ENCODE measurements at places on chromosomes 6 and 20. TPM values are rescaled to one million over a fixed set of nuclear protein-coding genes. Genes with fewer than 3 reads are reported as not detected.

DNA sequence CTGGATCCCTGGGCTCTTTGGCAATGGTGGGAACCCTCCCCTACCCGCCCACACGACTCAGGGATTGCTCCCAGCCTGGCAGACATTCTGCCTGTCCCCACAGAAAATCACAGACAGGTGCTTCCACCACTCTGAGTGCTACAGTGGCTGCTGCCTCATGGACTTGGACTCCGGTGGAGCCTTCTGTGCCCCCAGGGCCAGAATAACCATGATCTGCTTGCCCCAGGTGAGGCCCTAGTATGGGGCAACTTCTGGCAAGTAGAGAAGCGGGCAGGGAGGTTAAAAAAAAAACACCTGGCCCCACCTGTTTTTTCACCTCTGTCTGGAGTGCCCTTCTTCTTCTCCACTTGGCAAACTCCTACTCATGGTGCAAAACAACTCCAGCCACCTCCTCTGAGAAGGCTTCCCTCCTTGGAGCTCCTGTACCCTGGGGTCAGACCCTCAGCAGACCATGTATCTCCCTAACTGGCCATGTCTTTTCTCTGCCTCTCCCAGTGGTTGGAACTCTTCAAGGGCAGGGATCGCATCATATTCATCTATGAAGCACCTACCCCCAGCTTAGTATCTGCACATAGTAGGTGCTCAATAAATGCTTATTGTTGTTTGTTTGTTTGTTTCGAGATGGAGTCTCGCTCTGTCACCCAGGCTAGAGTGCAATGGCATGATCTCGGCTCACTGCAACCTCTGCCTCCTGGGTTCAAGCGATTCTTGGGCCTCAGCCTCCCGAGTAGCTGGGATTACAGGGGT is 1.1 kb downstream of the CLPSL2 start:
- H3K4me1 ChIP-seq, result no peaks in the 10 kb centered on the region
- DNase-seq, result no peak
- H3K36me3 ChIP-seq, result no peaks in the 10 kb centered on the region
- H3K27me3 ChIP-seq, result peaks cover 48% of the 10 kb centered on the region
- no peak overlapping the region for H3K27ac ChIP-seq
- no peak overlapping the region for H3K4me3 ChIP-seq

GRCh38 chr6:157219201-157220200 is 103.8 kb downstream of the TMEM242 start:
- H3K4me3 ChIP-seq, result no peak overlapping the region
- no peaks in the 10 kb centered on the region for H3K27me3 ChIP-seq
- H3K27ac ChIP-seq, result no peak overlapping the region
- H3K4me1 ChIP-seq, result peaks cover 8% of the 10 kb centered on the region
- H3K36me3 ChIP-seq, result no peaks in the 10 kb centered on the region
- peak; percentile 63 for DNase-seq

Gene ARG1
- not detected for total RNA-seq

DNA sequence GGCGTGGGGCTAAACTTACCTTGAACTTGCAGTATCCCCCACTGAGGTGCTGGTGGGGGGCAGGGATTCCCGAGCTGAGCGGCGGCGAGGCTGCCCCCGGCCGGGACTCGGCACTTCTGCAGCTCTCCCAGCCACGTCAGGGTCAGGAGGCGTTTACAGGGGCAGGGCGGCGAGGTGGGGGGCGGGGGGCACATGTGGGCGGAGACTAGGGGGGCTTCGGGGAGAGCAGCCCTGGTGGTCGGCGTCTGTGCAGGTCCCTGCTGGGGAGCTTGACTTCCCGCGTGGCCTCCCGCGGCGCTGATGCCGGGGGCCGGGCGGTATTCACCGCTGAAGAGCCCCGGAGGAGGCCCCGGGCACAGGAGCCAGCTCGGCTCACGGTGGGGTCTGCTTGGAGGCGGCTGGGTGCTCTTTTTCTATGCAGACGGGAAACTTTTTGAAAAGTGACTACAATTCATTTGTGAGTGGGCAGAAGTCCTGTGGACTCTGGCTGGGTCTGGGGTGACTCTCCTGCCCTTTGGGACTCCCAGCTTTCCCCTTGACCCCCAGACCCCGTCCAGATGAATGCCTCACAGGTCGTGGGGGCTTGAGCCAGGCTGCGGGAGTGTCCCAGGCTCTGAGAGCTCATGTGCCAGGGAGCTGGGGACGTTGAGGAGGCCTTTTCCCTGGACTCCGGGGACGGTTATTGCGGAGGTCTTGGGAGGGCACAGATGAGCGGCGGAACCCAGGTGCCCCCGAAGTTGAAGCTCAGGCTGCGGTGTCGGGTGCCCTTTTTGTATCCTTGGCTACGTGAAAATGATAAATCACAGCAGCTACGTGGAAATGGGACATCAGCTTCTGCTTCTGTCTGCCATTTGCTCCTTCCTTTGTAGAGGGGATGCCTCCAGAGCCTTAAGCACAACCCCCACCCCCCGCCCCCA is 75.9 kb upstream of the GATA5 start:
- H3K4me3 ChIP-seq, result no peak overlapping the region
- H3K4me1 ChIP-seq, result no peaks in the 10 kb centered on the region
- no peak overlapping the region for H3K27ac ChIP-seq

DNA sequence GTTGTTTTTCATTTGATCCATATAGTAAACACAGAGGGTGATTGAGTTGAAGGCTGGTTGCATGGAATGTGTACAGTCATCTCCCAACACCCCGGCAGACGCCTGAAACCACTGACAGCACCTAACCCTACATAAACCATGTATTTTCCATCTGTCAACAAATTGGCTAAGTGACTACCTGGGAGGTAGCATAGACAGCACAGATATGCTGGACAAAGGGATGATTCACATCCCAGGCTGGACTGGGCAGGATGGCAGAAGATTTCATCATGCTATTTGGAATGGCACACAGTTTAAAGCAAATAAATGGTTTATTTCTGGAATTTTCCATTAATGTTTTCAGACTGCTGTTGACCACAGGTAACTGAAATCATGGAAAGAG is 4.4 kb upstream of the VIP start:
- no peaks in the 10 kb centered on the region for H3K27me3 ChIP-seq
- no peak overlapping the region for H3K27ac ChIP-seq
- H3K4me3 ChIP-seq, result no peak overlapping the region
- H3K4me1 ChIP-seq, result no peaks in the 10 kb centered on the region
- peak; percentile 59 for DNase-seq

Gene GPX6
- not detected for total RNA-seq

DNA sequence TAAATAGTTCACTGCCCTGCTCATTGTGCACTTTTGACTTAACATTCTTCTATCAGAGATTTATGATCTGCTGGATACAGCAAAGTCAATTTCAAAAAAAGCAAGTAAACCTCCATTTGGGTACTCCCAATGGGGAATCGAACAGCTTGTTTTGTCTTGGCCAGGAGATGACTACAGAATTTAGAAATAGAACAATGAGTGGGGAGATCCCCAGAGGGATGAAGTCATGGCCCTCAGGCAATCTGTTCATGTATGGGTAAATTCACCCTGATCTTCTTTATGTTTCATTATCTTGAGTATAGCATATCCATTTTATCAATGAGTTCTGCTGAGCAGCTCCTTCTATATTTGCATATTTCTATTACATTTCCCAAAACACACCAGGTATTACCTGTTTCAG is 1681.9 kb downstream of the HACE1 start:
- no peaks in the 10 kb centered on the region for H3K4me1 ChIP-seq
- no peak overlapping the region for H3K27ac ChIP-seq
- no peak for DNase-seq
- no peaks in the 10 kb centered on the region for H3K27me3 ChIP-seq
- H3K4me3 ChIP-seq, result no peak overlapping the region
- no peaks in the 10 kb centered on the region for H3K36me3 ChIP-seq

Gene MICA
- total RNA-seq, result 52.2 TPM

DNA sequence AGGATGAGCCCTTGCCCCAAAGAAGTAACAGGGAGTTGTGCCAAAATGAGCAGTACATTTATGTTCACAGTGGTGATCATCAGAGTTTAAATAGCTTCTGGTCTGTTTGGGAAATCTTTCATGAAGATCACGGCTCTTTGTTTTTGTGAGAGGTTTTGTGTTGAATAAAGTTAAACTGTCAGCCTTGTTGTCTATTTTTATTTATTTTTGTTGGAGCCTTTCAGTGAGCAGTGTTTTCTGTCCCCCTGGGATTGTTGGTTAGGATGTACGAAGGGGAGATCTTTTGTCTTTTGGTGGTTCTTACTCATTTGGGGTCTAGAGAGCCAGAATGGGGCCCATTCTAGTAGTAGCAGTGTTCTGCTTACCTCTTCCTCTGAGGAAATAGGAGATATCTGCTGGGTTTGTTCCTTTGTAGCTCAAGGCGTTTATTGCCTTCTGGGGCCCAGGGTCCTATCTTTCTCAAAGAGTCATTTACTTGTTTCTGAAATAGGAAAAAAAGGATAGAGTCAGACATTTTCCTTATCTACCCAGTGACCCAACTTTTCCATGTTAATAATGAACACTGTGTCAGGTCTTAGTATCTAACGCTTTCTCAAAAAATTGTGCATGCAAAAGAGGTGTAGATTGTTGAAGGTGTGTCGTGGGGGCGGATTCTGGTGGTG is 157.4 kb downstream of the JARID2 start:
- no peak for DNase-seq
- H3K27me3 ChIP-seq, result no peaks in the 10 kb centered on the region
- peaks cover 13% of the 10 kb centered on the region for H3K4me1 ChIP-seq
- H3K27ac ChIP-seq, result no peak overlapping the region
- H3K4me3 ChIP-seq, result no peak overlapping the region
- no peaks in the 10 kb centered on the region for H3K36me3 ChIP-seq

DNA sequence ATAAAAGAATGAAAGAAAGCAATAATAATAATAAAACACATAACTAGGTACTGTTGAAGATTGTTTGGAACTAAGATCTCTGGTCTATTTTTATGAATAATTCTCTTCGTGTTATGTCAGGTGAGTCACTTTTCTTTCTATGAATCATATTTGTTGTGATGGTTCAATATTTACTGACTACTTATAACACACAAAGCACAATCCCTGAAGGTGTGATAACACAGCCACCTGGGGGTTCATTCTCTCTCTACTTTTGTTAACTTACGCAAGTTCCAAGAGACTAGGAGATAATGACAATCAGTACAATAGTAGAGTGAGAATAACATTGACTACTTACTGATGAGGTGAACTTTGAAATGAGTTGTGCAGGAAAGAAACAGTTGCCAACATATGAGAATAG is 149.9 kb downstream of the IBTK start:
- no peaks in the 10 kb centered on the region for H3K36me3 ChIP-seq
- H3K27me3 ChIP-seq, result no peaks in the 10 kb centered on the region
- no peak for DNase-seq
- H3K4me3 ChIP-seq, result no peak overlapping the region
- H3K4me1 ChIP-seq, result no peaks in the 10 kb centered on the region

- no peaks in the 10 kb centered on the region for H3K36me3 ChIP-seq
- H3K4me3 ChIP-seq, result no peak overlapping the region
- peaks cover 24% of the 10 kb centered on the region for H3K4me1 ChIP-seq
Measured at GRCh38 chr6:11614534-11615213, 77.1 kb downstream of the TMEM170B start.

- no peak overlapping the region for H3K4me3 ChIP-seq
- H3K36me3 ChIP-seq, result no peaks in the 10 kb centered on the region
- no peak overlapping the region for H3K27ac ChIP-seq
Measured at GRCh38 chr6:76472858-76473257, 400.4 kb upstream of the IMPG1 start.

Gene SAMD3
- 3.1 TPM for total RNA-seq

Gene LZTS3
- 1.4 TPM for total RNA-seq

GRCh38 chr6:160464744-160465143 is 116.6 kb downstream of the SLC22A3 start:
- peaks cover 5% of the 10 kb centered on the region for H3K4me1 ChIP-seq
- H3K4me3 ChIP-seq, result no peak overlapping the region
- no peaks in the 10 kb centered on the region for H3K36me3 ChIP-seq

Gene TAP2
- 6.6 TPM for total RNA-seq

Gene EDN1
- total RNA-seq, result 8.6 TPM

All from IMR-90 (cell line).